Astrocyte (in vitro differentiated cells and primary cell): ENCODE measurements at places on chromosomes 3 and 15. TPM values are rescaled to one million over a fixed set of nuclear protein-coding genes. Genes with fewer than 3 reads are reported as not detected.

DNA sequence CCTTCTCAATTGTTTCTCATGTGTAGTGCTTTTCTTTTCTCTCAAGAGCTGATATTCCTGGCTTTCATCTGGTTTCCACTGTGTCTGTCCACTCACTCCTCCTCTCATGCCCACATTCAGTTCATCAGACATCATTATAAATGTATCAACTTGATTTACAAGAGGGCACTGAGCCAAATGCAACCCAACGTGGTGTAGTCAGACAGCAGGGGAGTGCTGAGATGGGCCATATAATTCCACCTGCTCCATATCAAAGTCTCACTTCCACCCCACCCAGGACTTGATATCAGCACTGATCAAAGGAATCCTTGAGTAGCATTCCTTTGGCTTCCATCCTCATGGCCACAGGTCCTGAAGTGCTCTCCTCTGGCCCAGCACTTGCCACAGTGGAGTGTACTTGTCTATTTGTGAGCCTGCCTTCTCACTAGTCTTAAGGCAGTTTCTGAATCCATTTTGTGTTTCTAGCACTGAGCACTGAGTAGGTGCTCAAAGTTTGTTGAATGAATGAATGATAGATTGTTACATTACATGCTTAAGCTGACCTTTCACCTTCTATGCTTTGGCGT, 252.8 kb downstream of the CLSTN2 start:
- no peak overlapping the region for H3K4me3 ChIP-seq
- H3K27ac ChIP-seq = no peak overlapping the region
- no peaks in the 10 kb centered on the region for H3K36me3 ChIP-seq
- H3K27me3 ChIP-seq = no peaks in the 10 kb centered on the region
- peaks cover 15% of the 10 kb centered on the region for H3K4me1 ChIP-seq
- no peak for DNase-seq

GRCh38 chr15:25624504-25625177, 185.8 kb upstream of the UBE3A start:
- H3K4me1 ChIP-seq = no peaks in the 10 kb centered on the region
- H3K36me3 ChIP-seq = no peaks in the 10 kb centered on the region
- no peak overlapping the region for H3K4me3 ChIP-seq
- H3K27ac ChIP-seq = no peak overlapping the region
- H3K27me3 ChIP-seq = no peaks in the 10 kb centered on the region

- H3K27me3 ChIP-seq = no peaks in the 10 kb centered on the region
- H3K36me3 ChIP-seq = no peaks in the 10 kb centered on the region
- H3K4me3 ChIP-seq = no peak overlapping the region
- no peak for DNase-seq
Measured at GRCh38 chr15:87681104-87681503, 575.4 kb downstream of the NTRK3 start.

DNA sequence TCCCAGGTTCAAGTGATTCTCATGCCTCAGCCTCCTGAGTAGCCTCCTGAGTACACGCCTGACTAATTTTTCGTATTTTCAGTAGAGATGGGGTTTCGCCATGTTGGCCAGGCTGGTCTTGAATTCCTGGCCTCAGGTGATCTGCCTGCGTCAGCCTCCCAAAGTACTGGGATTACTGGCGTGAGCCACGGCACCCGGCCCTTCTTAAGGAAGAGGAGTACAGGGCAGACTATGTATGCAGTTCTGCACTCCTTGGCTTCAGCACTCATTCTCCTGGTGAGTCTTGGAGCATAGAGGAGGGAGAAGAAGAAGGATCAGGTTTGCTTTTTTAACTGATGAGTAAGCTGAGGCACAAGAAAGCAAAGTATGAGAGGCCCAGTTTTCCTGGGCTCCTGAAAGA, 99.8 kb upstream of the HACD2 start:
- peaks cover 8% of the 10 kb centered on the region for H3K36me3 ChIP-seq
- no peak overlapping the region for H3K4me3 ChIP-seq
- peaks cover 31% of the 10 kb centered on the region for H3K4me1 ChIP-seq
- H3K27ac ChIP-seq = no peak overlapping the region
- H3K27me3 ChIP-seq = no peaks in the 10 kb centered on the region

DNA sequence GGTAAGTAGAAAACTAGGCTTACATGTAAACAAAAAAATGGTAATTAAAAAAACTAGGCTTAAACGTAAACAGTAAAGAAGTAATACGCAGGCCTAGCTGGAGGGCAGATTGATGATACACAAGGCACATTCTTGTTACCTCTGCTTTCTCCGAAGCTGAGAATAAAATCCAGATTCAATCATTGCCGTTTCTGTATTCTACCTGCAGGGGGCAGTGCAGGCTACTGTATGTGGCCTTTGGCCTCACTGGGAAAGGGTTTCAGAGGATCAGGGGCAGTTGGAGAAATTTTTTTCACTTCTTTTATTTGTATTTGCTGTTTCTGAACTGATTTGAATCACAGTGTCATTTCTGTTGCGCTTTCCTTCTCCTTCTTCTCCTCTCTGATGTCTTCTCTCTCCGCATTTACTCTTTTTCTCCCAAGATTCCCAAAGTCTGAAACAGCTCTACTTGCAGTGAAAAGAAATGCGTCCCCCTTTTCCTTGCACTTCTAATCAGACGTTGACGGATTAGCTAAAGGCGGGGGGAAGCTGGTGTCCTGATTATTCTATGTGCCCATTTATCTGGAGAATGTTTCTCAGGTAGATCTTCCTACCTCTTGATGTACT, 67.1 kb upstream of the MCTP2 start:
- H3K4me1 ChIP-seq = no peaks in the 10 kb centered on the region
- no peak overlapping the region for H3K27ac ChIP-seq
- H3K4me3 ChIP-seq = no peak overlapping the region
- DNase-seq = no peak

DNA sequence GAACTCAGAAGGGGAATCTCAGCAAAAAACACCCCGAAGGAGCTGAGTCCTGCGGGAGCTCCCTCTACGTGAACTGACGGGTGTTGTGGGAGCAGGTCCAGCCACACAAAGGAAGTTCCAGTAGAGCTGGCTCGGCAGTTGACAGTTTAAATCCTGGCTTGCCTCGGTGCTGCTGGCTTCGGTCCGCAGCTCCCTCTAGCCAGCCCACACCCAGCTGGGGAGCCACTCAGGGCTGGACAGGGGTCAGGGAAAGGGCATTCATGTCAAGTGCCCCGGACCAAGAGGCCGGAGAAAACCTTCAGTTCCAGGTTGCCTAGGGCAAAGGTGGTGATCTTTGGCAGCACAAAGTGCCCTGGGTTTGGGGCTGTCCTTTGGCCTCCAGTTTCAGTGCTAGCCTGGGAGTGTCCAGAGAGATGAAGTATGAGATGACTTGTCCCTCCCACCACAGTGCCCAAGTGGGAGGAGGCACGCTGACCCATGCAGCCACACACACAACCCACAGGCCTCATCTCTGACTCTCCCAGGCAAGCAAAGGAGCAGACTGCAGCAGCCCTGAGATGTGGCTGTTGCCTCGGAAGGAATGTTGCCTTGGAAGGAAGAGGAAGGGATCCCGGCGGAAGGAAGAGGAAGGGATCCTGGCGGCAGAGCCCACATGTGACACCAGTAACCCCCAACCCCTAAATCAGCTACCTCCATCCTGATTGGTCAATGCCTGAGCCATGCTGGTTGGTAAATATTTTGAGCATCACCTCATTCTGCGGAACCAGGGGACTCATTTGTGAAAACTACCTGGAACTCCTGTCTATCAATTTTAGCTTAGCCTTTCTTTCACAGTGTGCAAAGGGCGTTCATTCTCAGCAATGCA, 13.9 kb upstream of the ANPEP start:
- peak; percentile 72 for DNase-seq
- no peaks in the 10 kb centered on the region for H3K27me3 ChIP-seq
- no peak overlapping the region for H3K4me3 ChIP-seq
- peaks cover 26% of the 10 kb centered on the region for H3K4me1 ChIP-seq
- H3K27ac ChIP-seq = no peak overlapping the region

OR4F15 gene
- not detected in 2 replicates for total RNA-seq

CRYGS gene
- total RNA-seq = 1.3 and 2.1 TPM in 2 replicates

FRMD5 gene
- 17.0 and 19.6 TPM in 2 replicates for total RNA-seq

DISP2 gene
- total RNA-seq = 1.5 and 3.7 TPM in 2 replicates
